ENCODE measurements at places on chromosomes 6 and 20.

- DNase-seq, result no peak
These were observed 274.7 kb downstream of the CDKAL1 start for GRCh38 chr6:20808924-20809323.

- DNase-seq, result peak; percentile 3
These were observed 179.5 kb upstream of the SYNDIG1 start for GRCh38 chr20:24289737-24290481.

- DNase-seq, result no peak
These were observed 121.7 kb downstream of the TNFRSF21 start for GRCh38 chr6:47187893-47188587.

- no peak for DNase-seq
These were observed 3.6 kb downstream of the PARD6B start for GRCh38 chr20:50734730-50735679.

- no peak for DNase-seq
These were observed 5.1 kb upstream of the TMEM244 start for GRCh38 chr6:129866256-129866655.

DNA sequence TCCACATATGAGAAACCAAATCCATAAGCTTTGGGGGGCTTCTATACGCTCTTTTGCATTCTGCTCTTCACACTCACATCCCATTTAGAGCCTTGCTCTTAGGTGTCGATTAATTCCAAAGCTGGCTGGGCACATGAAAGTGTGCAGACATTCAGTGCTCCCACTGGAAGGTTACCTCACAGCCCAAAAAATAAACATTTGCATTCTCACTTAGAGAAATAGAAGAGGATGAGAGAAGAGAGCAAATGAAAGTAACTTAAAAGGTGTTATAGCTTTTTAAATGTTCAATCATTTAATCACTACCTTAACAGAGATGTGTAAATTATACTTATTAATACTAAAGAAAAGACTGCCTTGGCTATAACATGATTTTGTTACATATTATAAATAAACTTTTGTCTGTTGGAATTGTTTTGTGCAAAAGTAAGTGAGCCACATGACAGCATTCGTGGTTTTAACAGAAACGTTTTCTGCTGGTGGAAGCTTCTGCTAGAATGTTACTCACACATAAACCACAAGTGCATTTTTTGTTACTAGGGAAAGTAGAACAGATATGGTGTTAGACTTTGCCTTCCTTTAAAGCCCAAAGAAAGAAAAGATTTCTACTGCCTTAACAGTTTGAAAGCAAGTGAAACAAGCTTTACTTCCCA is 116.7 kb downstream of the SIM1 start:
- no peak for DNase-seq

DNA sequence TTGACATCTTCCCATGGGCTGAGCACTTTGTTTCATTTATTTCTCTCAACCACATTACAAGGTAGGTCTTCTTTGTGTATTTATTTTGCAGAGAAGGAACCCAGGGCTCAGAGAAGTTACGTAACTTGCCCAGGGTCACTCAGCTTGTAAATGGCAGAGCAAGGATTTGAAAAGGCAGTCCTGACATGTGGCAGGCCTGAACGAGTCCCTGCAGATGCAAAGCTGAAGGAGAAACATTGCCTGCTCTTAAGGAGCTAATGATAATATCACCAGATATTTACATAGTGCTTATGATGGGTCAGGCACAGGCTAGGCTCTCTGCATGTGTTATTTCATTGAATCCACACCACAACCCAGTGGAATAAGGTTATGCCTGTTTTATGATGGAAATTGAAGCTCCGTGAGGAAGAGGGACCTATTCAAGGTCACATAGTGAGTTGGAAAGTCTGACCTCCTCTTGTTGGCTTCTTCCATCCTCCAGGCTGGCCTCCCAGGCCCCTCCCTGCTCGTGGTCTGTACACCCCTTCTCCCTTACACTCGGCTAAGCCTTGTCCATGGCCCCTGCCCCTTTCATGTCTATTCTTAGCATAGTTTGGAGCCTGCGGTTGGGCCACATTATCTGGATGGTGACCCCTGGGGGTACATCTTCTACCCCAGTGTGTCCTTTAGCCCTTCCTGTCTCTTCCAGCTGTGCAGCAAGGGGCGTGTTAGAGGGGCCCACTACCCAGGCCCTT is 12.5 kb downstream of the MYH7B start:
- no peak for DNase-seq

- no peak for DNase-seq
These were observed 42.5 kb downstream of the IPCEF1 start for GRCh38 chr6:154314084-154314483.

- no peak for DNase-seq
These were observed 584.2 kb downstream of the BCKDHB start for GRCh38 chr6:80690551-80691131.

DNA sequence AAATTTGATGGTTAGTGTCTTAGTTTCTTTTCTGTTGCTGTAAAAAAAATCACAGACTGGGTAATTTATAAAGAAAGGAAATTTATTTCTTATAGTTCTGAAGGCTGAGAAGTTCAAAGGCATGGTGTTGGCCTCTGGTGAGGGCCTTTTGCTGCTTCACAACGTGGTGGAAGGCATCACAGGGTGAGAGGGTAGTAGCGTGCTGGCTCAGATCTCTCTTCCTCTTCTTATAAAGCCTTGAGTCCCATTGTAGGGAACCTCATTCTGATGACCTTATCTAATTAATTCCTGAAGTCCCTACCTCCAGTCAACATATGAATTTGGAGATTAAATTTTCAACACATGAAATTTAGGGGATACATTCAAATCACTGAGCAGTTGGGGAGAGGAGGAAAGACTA is 62.0 kb downstream of the ARID1B start:
- no peak for DNase-seq

GRCh38 chr6:152316024-152316423 is 321.1 kb downstream of the SYNE1 start:
- no peak for DNase-seq

GRCh38 chr20:41560970-41561369 is 57.2 kb downstream of the CHD6 start:
- DNase-seq, result no peak

GRCh38 chr20:47925593-47925992 is 140.3 kb upstream of the SULF2 start:
- DNase-seq, result no peak

DNA sequence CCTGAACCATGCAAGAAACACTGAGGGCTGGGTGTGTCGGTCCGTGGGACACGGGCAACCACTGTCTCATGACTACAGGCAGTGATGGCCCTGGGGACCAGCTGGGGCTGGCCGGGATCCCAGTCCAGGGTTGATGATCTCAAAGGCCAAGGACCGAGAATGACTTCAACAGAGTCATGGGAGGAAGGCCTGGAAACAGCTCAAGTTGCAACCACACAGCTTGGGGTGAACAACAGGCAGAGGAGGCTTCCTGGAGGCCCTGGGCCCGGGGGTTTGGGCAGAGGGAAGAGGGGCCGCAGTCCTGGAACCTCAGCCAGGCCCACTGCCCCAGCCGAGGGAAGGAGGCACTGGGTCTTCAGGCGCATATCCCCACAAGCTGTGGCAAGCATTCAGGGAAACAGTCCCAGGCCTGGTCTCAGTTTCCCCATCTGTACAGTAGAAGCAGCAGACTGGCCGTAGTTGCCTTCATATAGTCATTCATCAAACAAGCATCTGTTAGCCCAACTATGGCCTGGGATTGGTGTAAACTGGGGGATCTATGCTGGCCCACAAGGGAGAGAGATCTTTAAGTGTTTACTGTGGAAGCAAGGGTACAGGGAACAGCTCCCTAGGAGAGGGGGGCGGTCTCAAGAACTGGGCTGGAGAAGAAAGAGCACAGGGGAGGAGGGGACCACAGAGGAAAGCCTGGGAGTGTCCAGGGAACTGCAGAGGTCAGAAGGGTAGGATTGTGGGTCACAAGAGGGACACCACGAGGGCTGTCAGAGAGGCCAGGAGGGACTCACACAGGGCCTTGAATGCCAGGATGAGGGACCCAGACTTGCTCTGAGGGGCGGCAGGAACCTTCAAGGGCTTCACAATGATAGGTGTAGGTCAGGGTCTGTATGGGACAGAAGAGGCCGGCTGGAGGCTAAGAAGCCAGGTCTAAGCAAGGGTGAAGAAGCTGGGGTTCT is 2.1 kb downstream of the MYL9 start:
- no peak for DNase-seq

DNA sequence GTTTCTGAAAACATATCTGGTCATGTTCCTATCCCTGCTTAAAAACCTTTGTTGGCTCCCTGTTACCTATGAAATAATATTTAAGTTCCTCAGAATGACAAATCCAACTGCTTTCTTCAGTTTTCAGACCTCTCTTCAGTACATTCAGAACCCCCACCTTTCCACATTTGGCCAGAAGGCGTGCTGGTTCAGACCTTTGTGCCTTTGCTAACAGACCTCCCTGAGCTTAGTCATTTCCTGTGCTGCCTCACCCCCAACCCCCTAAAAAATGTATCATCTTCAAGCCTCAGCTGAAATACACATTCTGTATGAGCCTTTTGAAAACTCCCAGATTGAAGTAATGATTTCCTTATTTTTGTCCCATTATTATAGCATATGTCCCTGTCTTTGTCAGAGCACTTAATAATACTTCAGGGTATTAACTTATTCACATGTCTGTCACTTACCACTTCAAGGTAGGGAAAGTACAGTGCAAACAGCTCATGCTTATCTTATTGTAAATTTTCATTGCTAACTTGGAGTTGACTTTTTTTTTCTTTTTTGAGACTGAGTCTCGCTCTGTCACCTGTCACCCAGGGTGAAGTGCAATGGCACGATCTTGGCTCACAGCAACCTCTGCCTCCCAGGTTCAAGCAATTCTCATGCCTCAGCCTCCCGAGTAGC is 19.7 kb downstream of the FAM217A start:
- peak; percentile 40 for DNase-seq

GRCh38 chr6:132130626-132131298 is 179.6 kb upstream of the CCN2 start:
- no peak for DNase-seq

DNA sequence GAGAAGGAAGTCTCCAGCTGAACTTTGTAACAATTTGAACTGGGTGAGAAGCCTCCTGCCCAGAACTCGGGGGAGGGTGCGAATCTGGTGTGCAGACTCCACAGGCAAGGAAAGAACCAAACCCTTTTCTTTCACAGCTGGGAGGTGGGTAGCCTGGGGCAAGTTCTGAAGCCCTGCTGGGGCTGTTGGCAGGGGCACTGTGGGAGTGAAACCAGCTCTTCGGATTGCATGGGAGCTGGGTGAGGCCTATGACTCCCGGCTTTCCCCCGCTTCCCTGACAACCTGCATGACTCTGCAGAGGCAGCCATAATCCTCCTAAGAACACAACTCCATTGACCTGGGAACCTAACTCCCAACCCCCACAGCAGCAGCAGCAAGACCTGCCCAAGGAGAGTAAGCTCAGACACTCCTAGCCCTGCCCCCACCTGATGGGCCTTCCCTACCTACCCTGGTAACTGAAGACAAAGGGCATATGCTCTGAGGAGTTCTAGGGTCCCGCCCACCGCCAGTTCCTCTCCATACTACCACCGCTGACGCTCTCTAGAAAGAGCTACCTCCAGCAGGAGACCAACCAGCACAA is 37.5 kb downstream of the SOD2 start:
- DNase-seq, result no peak

DNA sequence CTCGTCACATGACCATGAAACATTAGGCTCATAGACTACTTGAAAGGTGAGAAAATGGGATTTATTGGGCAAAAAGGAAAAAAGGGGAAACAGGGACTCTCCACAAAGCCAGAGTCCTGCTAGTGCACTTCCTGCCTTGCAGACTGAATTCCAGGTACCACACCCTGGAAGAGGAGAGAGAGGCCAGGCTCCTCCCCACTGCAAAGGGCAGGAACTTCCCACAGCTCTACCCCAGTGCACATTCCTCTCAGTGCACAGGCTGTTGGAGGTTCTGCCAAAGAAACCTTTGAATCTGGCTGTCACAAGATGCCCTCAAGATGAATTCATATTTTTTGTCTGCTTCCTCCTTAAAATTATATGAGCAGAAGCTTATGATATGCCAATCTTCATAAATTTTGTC is 920.4 kb upstream of the GJE1 start:
- DNase-seq, result no peak

GRCh38 chr6:39441986-39442385 is 119.5 kb upstream of the KCNK16 start:
- DNase-seq, result no peak

DNA sequence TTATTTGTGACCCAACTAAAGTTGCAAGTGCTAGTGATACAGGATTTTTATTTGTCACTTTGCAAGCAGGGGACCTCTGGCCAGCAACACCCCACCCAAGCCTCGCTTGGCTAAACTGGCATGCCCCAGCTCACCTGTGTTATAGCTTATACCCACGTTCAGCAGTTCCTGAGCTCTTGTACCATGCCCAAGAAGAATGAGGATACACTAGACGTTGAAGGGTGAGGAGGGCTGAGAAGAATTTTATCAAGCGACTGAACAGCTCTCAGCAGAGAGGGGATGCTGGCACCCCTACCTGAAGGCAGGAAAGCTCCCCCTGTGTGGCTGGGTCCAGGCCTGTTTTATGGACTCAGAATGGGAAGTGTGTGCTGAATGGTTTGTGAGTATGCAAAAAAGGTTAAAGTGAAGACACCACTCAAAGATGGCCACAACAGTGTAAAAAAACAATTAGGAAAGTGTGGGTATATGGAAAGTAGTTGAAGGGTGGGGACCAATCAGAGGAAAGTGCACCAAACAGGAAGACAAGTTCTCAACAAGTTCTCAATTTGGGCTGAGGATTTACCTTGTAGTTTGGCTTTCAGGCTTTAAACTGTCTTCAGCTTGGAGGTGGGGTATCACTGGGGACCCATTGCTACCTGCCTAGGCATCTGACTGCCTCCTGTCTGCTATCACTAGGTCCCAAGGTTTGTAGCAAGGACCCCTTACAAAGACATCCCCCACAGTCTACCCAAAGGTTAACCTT is 15.0 kb downstream of the BTN2A1 start:
- no peak for DNase-seq

GRCh38 chr20:7853493-7853892 is 86.8 kb downstream of the HAO1 start:
- DNase-seq, result no peak

DNA sequence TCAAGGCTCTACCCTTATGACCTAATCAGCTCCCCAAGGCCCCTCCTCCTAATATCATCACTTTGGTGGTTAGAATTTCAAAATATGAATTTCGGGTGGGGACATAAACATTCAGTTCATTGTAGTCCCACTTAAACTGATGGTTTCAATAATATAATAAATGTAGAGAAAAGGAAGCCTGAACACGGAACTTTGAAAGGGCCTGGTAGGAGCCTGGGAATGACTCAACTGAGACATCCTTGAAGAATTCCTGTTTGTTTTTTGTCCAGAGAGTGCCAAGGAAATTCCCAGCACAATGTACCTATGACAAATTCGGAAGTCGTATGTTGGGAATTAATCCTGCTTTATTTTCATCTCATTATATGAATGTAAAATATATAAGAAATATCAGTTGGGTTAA is 457.9 kb downstream of the PLCB1 start:
- no peak for DNase-seq

DNA sequence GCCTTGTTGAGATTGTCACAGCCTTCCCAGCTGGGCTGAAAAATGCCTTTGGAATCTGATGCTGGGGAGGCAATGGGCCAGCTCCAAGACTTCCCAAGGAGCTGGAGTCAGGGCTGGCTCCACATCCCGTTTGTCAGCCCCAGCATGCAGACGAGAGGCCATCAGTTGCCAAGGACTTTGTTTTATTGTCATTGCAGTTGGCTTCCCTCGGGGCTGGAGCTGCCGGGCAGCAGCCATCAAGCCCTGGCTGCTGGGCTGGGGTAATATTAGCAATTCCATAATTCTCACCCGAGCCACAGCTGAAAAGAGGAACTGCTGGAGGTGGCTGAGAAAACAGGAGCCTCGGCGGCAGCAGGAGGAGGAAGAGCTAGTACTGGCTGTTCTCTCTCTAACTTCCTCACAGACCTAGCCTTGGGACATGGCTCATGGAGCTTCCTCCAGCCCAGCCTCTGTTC is 182.5 kb downstream of the CDC5L start:
- no peak for DNase-seq

All from activated T-cell treated with anti-CD3 and anti-CD28 coated beads for 48 hours (primary cell).